GOT3 (cell line): ENCODE measurements at places on chromosomes 1 and 21.

DNA sequence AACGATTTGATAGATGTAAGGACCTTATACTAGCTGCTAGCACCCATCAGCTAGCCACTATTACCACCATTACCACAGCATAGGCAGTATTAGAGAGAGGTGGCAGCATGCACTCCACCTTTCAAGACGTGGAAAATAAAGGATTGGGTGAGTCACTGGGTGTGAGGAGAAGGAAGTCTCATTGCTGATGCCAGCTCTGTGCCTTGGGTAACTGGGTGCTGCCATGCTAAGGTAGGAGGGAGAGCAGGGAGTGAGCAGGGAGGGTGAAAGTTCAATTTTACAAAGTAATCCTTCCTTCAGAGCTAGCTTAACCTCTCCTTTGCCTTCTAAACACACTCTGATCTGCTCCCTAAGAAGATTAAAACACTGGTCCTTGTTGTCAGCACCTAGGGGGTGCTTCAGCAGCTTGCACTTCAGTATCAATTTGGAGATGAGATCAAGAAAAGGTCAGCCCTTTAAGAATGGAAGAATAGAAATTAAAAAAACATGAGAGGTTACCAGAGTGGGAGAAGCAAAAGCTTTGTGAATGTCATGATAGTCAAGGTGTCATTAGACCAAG, 1.8 kb upstream of the LIN9 start:
- DNase-seq = no peak

GRCh38 chr21:43812957-43813655, 23.7 kb downstream of the RRP1 start:
- no peak for DNase-seq

GRCh38 chr1:220812308-220812707, 25.6 kb downstream of the MTARC1 start:
- DNase-seq = no peak

DNA sequence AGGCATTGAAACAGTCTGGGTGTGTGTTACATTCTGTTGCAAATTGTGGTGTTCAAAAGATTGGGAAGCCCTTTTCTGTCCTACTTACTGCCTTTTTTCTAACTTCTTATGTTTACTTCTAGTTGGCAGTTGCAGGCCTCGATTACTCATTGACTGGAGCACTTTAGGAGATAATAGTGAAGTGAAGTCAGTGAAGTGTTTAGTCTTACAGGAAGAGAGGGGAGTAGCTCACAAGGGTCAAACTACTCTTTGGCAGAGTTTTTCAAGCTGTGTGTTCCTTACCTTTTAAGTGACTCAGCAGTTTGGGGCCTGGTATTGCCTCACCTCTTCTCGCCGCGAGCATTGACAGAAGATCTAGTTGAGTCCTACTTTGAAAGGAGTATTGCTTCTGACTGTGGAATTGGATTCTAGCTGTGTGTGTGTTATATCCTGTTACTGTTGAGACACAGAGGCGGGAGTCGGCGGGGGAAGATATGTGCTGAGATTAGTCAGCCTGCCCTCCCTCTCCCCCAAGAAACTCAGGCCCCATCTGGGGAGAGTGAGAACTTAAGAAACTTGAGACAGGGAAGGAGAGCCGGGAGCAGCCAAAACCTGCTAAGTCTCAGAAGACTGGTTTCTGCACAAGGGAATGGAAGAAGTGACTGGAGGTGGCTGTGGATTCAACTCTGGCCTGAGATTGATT, 19.3 kb downstream of the AHCYL1 start:
- DNase-seq = peak; percentile 17

GRCh38 chr1:60130703-60131102, 57.1 kb upstream of the C1orf87 start:
- no peak for DNase-seq

DNA sequence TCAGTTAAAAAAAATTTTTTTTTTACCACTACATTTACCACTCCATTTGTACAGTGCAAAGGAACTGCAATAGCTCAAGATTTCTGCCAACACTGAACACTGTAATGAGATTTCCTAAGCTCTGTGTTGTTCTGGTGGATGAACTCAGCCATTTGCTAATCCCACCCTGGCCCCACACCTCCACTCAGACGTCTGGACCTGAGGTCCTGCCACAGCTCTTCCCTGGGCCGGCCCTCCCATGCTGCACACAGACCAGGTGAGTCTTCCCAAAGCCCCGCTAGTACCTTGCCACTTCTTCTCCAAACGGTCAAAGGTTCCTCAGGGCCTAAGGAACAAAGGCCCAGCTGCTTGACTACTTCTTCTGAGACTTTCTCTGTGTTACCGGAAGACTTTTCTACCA, 56.4 kb downstream of the SLC45A1 start:
- no peak for DNase-seq

DNA sequence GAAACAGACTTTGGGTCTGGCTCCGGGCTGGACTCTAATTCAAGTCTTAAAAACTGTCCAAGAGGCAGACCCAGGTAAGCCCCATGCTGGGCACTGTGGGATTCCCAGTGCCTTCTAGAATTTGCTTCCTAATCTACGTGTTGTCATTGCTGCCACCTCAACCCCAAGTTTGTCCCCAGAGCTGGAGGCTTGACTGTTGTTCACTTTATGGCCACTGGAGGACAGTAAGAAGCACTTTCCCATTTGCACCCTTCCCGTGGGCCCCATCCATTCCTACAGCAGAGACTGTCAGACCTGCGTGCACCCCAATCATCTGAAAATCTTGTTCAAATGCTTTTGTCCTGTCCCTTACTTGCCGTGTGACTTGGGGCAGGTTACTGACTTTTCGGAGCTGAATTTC, 29.4 kb upstream of the VASH2 start:
- DNase-seq = no peak

DNA sequence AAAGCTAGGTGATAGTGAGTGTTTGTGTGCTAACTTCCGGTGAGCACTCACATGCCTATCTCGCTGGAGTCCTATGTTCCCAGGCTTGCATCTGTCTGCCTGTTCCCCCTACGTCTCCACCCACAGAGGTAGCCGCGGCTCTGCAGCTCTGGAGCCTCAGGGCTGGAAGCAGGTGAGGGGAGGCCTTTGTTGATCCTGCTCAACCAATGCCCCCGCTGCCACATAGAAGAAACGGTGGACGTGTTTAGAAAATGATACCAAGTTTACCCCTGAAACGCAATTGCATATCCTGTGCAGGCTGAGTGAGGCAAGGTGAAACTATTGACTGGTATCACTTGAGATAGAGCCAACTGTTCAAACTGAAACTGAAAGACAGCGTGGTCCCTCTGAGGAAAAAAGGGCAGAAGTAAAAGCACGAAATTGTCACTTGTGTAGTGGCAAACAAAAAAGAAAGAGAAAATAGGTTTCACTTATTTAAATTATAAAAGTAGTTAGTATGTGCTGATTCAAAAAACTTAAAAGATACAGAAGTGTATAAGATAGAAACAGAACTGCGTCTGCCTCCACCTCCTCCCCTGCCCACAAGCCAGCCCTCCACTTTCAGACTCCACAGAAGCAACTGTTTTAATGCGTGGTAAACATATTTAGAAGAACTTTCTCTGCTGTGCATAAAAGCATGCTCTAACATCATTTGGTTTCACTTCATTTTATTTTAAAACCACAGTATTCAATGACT, 38.6 kb upstream of the ETS2 start:
- DNase-seq = no peak
